Effector memory CD8-positive, alpha-beta T cell (primary cell): ENCODE measurements at places on chromosomes 13 and 19.

GRCh38 chr13:99384468-99384867 is 77.3 kb upstream of the GPR183 start:
- DNase-seq, result no peak

DNA sequence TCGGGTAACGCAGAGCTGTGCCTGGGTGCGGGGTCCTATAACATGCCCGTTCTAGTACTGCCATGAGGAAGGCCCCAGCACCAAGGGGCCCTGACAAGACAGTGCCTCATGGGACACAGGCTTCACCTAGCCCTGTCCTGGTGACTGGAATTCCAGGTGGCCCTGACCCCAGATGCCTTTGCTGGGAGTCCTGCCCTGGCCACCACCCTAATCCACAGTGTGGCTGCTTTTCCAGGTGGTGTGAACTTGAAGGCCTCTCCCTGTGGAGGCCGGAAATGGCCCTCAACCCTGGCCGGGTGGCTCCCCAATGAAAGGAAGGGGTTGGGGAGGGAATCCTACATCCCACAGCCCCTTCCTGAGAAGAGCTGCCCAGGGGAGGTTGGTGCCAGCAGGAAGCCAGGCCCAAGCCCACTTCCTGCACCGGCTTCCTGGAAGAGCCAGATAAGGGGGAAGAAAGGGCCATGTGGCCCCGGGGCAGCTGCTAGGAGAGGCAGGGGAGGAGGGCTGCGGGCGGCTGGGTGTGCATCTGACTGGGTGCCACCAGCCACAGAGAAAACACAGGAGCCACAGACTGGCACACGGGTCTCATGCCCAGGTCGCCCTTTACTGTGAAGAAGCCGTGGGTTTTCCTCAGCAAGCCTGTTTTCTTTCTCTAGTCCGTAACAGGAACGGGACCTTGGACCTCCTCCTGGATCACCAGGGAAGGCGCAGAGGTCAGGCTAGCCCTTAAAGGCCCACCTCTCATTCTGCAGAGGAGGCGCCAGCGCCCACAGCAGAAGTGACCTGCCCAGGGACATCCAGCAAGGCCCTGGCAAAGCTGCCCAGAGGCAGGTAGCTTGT is 4.7 kb downstream of the LSM4 start:
- DNase-seq, result peak; percentile 35

GRCh38 chr19:10372690-10373089 is 7.7 kb downstream of the TYK2 start:
- no peak for DNase-seq

DNA sequence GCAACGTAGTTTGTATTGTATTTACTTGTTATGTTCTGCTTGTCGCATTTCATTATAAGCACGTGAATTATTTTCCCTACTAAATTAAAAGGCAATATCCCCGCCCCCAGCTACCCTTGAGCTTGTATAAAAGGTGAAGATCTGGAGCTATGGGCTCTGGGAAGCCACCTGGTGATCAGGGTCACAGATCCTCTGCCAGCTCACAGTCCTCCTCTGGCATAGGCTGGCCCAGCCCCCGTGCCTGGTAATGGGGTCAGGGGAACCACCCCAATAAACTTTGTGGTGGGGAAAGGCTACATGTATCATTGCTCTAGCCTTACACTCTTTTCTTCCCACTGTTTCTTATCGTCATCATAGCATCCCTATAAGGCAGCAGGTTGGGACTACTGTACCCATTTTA is 190.2 kb upstream of the TSHZ3 start:
- DNase-seq, result no peak

DNA sequence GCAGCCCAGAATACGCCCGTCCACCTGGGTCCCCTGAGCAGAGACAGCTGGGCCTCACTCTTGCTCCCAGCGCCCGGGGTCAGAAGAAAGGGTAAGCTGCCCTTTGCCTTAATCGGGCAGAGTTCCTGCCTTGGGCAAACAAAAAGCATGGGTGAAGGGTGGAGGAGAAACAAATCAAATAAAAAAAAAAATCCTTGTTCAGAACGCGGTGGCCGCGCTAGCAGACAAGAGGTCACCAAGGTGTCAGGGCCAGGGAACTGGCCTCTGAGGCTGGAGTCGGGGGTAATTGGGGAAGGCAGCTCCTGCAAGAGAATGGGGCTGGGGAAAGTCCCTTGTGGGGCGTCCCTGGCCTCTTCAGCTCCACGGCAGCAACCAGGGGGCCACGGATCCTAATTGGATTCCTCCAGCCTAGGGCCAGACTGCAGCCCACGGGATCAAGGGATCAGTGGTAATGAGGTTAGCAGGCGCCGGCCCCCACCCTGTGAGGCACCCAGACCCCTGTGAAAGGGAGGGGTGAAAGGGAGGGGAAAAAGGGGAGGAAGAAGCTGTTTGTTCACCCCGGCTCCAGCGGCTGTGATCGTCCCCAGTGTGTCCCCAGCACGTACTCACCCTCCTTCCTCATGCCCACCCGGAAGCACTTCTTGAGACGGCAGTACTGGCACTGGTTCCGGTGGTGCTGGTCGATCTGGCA is 5.5 kb downstream of the NR2F6 start:
- no peak for DNase-seq

- peak; percentile 29 for DNase-seq
Observed at GRCh38 chr19:16342002-16342715, 17.5 kb downstream of the KLF2 start.

- no peak for DNase-seq
Observed at GRCh38 chr13:108944760-108945159, 315.3 kb downstream of the MYO16 start.

DNA sequence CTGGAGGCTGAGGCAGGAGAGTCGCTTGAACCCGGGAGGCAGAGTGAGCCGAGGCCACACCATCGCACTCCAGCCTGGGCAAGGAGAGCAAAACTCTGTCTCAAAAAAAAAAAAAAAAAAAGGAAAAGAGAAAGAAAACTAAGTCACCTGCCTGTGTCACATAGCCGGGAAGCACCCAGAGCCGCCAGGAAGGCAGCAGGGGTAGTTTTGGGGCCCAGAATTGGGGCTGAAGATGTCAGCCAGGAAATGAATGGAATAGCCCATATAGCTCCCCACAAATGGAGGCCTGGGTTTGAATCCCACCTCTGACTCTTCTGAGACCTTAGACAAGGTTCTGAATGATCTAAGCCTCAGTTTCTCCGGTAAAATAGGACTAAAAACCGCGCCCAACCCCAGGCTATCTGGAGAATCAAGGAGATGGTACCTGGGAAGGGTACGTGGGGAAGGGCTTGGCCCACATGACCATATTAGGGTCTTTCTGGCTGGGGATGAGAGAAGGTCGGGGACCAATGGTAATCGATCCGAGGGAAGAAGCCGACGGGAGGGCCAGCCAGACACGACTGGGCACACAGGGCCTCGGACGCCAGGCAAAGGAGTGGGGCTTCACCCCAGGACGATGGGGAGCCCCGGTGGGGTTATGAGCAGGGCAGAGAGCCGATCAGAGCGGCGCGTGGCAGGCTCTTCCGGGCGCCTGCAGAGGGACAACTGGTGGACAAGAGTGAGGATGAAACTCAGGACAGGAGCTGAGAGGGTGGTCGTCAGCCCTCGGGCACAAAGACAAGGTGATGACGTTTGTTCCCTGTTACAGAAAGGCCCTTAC is 14.4 kb downstream of the CCDC124 start:
- DNase-seq, result no peak

DNA sequence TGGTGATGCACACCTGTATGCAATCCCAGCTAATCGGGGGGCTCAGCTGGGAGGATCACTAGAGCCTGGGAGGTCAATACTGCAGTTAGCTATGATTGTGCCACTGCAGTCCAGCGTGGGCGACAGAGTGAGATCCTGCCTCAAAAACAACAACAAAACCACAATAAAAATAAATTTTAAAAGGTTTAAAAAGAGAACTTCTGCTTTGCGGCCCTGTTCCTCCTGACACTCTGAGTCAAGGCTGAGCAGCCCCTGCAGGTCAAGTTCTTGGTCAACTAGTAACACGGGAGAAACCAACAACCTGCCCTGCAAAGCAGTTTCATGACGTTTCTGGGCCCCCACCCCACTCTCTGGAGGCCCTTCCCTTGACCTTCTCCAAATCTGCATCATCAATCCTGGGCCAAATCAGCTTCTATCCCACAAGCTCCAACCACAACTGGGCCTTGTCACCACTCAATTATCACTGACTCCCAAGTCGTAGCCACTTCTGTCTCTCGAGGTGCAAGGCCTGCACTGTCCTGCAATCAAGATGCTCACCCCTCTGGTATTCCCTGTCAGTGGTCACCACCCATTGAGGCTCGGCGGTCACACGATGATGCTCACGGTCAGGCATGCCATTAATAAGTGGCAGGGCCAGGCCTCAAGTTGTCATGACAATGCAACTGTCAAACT is 7.5 kb downstream of the ELAVL1 start:
- no peak for DNase-seq
